ENCODE measurements at places on chromosomes 1 and 21.

DNA sequence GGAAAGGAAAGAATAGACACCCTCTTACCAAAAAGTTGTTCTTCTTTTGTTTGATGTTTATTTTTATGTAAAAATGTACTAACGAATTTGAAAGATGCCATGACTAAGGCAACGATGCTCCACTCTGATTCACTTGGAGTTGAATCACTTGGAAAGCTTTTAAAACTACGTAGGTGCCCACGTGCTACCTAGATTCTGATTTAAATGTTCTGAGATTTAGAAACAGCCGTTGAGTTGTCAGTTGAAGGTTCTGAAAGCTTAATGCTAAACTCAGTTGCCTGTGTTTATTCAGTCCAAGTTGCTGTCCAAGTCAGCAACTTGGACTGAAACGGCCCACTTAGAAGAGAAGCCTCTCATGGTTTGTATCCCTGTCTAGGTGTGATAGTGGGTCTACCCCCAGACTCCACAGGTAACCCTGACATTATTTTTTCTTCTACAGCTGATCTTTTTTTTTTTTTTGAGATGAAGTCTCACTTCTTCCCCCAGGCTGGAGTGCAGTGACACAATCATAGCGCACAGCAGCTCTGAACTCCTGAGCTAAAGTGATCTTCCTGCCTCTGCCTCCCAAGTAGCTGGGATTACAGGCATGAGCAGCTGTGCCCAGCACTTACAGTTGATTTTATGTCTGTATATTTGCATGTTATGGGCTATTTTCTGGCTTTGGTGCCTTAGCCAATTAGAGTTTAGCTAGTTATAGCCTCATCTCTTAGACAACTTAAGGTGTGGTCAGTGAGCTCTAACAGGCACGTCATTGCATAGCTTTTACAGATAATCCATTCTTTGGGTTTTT, 1.4 kb upstream of the VAMP4 start:
- DNase-seq, result no peak

GRCh38 chr1:248894837-248895236, 11.2 kb upstream of the PGBD2 start:
- no peak for DNase-seq

- no peak for DNase-seq
Observed at GRCh38 chr1:165858967-165859845, 31.8 kb downstream of the UCK2 start.

DNA sequence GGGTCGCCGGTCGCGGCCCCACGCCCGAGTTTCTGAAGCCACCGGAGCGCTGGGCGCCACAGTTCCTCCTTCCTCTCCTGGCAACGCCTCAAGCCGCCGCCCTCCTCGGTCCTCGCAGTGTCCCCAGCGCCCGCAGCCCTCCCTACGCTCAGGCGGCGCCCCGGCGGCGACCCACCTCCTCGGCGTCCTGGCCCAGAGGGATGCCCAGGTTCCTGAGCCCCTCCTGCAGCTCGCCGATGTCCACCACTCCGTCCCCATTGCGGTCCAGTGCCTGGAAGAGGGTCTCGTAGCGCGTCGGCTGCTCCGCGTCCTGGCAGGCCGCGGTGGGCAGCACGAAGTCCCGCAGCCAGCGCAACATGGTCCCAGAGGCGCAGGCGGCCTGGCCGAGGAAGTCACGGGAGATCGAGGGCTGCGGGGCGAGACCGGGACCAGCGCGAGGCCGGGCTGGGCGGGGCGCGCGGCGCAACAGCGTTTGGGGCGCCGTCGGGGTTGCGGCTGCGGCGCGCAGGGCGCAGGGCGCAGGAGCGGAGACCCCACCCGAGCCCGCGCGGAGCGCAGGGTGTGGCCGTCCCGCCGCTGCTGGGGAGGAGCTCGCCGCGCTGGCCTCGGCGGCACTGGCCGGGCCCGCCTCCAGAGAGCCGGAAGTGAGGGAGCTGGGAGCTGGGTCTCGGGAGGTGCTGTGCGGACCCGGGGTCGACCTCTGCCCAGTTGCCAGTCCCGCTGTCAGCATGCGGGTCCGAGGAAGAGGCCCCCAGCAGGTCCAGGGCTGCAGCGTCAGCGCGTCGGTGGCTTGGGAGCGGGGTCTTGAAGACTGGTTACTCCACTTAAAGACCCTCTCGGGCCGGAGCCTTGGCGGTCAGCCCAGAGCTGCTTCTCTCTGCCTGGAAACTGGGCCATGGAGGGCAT, at the start of gene SLC25A24:
Gene SLC25A24, minus strand, starts transcription at position 563 of the 906 bp plus-strand sequence. Its CDS starts 205 bp downstream, at position 358.
- peak; percentile 43 for DNase-seq

All from SW 1271 (cell line).